ENCODE measurements at places on chromosomes 5 and 9. TPM values are rescaled to one million over a fixed set of nuclear protein-coding genes. Genes with fewer than 3 reads are reported as not detected.
A peak's percentile ranks its signal among the peaks of the same experiment; 100 is the strongest.

Gene TLX3
- polyA plus RNA-seq = not detected

Gene PRDM9
- polyA plus RNA-seq = not detected

Gene KLHL3
- polyA plus RNA-seq = 8.6 TPM

Gene CARD6
- 3.0 TPM for polyA plus RNA-seq

Gene RASEF
- 2.2 TPM for polyA plus RNA-seq

Gene PALM2AKAP2
- polyA plus RNA-seq = 0.26 TPM

Gene NR5A1
- polyA plus RNA-seq = not detected

Gene CAVIN4
- 0.24 TPM for polyA plus RNA-seq

Gene CDKN2B-AS1
- not detected for polyA plus RNA-seq

Gene PFN3
- polyA plus RNA-seq = not detected

DNA sequence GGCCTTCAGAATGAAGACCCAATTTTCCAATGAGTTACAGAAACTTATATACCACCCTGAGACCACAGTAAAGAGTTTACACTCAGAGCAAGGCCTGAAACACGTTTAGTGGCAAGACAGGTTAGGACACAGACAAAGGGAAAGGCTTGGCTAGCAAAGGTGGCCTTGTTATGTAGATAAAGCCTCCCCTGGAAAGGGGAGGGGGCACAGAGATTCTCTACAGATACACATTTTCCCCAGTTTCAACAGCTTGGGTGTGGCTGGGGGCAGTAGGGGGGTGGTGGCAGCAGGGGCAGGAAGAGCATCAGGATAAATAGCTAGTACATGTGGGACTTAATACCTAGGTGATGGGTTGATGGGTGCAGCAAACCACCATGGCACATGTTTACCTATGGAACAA lies 51.9 kb upstream of the PPP1R2B start:
- no peak for DNase-seq

DNA sequence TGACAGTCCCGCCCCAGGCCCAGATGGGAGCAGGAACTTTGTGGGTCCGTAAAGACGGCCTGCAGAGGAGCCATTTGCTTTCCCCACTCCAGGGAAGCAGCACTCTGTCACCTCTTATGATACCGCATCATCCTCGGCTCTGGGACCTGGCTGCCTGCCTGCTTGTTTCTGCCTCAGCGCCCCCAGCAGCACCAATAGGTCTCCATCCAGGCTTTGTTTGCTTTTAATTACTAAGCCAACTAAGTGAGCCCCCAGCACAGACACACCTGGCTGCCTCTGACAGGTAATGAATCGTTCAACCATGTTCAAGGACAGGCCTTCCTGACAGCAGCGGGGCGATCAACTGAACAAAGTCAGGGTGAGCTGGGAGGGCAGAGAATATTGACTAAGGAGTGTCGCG lies 141.4 kb downstream of the C5orf15 start:
- DNase-seq = peak; percentile 80

GRCh38 chr5:7668627-7669026 lies 182.3 kb downstream of the CFAP90 start:
- no peak for DNase-seq

GRCh38 chr5:34014626-34015025 lies 6.8 kb upstream of the AMACR start:
- DNase-seq = no peak

DNA sequence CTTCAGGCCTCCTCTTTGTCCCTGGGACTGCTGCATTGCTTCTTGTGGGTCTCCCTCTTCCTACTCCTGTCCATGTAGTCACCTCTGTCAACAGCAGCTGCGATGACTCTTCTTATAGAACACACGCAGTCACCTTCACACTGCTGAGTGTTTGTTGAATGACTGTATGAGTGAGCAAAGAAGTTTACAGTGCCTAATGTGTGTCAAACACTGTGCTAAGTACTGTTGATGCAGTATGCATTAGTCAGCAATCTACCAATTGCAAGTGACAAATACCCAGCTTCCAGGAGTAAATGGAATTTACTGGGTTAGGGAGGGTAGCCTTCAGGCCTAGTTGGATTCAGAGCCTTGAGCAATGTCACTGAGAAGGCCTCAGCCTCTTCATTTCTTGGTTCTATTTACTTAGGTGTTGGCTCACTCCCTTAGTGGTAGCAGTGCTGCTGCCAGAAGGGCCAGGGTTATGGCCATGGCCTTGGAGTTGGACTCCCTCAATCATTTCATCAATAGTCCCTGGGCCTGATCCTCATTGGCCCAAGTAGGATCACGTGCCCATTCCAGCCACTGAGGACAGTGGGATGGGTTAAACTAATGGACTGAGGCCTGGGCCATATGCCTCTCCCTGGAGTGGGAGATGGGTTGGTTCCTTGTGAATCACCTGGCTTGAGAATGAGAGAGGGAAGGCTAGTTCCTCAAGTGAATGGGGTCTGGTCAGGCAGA lies 93.5 kb downstream of the RGS3 start:
- DNase-seq = no peak

GRCh38 chr9:130107234-130107861 lies 53.6 kb downstream of the GPR107 start:
- DNase-seq = peak; percentile 93

DNA sequence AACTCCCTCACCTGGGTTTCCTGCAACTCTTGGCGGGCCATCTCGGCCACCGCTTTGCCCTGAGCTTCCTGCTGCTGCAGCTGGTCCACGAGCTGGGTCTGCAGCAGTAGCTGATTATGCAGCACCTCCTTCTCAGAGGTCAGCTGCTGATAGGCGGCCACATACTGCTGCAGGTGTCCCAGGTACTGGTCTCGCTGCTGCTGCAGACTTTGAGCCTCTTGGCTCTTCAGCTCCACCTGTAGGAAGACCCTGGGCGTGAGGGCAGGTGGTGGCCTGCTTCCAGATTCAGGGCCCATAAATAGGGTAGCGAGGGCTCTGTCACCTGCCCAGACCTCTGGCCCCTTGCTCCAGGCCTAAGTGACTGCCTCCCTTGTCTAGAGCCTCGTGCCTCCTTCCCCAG lies 16.7 kb downstream of the GOLGA2 start:
- no peak for DNase-seq

GRCh38 chr9:99602854-99603253 lies 218.8 kb upstream of the NR4A3 start:
- DNase-seq = no peak

GRCh38 chr9:70262948-70263347 lies 4.2 kb downstream of the SMC5 start:
- DNase-seq = no peak

GRCh38 chr5:179679014-179679674 lies 1.7 kb downstream of the CBY3 start:
- peak; percentile 93 for DNase-seq

- no peak for DNase-seq
Observed at GRCh38 chr5:180844858-180845257, 16.2 kb downstream of the ZFP62 start.

DNA sequence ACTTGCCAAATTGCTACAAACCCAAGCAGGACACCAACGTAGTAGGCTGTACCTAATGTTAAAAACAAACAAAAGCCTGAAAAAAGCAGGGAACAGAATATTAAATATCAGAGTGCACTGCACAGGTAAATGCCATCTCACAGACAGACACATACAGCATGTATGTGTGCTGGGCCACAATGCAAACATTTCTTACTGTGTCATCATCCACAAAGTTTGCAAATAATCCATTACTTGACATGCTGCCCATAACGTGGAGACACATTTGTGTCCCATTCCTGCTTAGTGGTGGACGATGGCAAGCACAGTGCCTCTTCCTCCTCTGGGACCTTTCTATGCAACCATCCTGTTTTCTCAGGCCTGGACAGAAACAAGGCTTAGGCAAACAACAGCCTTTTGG lies 44.7 kb downstream of the GOLM1 start:
- DNase-seq = no peak

DNA sequence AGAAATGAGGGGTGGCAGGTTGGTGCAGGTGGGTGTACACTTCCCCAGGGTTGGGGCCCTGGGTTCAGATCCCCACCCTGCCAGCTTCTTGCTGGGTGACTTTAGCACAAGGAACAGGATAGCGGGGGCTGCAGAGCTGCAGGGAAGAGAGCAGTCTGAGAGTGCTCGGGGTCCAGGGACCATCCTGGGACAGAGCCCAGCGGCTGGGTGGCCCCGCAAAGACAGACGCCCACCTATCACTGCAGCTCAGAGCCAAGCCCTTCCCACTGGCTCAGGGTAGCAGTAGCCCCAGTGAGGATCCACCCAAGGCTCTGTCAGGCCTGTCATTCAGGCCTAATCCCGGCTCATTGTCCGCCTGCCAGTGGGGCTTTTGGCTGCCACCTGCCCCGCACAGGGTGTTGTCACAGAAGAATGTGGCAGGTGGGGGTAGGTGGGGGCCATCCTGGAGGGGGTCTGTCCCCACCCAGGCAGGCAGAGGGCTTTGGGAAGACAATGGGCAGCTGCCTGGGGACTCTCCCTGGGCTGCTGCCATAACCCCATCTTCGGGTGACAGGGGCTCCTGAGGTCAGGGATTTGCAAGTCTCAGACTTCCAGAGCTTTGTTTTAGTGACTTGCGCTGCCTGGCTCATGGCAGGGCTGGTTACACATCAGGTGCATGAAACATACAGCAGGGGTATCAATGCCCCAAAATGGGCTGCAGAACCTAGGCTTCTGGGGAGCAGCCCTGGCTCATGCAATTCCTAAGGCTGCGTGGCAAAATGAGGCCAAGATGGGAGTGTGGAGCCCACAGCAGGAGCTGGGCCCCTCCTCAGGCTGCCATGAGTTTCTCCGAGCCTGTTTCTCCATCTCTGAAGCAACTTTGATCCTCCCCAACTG lies 52.1 kb downstream of the BARX1 start:
- peak; percentile 19 for DNase-seq

DNA sequence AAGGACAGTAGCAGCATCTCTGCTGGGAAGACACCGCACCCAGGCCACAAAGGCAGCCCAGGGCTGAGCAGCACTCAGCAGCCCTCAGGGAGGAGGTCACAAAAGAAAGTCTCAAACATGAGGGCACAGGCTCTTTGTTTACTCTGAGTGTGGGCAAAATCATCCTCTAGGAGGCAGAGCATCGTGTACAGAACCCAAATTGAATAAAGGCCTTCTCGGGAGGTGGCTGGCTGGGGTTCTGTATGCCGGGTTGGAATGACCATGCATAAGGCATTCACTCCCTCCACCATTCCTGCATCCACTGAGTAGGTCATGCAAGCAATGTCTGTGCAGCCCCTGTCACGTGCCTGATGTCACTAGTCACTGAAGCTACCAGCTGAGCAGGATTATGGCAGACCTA lies 412.8 kb downstream of the SPOCK1 start:
- DNase-seq = no peak

DNA sequence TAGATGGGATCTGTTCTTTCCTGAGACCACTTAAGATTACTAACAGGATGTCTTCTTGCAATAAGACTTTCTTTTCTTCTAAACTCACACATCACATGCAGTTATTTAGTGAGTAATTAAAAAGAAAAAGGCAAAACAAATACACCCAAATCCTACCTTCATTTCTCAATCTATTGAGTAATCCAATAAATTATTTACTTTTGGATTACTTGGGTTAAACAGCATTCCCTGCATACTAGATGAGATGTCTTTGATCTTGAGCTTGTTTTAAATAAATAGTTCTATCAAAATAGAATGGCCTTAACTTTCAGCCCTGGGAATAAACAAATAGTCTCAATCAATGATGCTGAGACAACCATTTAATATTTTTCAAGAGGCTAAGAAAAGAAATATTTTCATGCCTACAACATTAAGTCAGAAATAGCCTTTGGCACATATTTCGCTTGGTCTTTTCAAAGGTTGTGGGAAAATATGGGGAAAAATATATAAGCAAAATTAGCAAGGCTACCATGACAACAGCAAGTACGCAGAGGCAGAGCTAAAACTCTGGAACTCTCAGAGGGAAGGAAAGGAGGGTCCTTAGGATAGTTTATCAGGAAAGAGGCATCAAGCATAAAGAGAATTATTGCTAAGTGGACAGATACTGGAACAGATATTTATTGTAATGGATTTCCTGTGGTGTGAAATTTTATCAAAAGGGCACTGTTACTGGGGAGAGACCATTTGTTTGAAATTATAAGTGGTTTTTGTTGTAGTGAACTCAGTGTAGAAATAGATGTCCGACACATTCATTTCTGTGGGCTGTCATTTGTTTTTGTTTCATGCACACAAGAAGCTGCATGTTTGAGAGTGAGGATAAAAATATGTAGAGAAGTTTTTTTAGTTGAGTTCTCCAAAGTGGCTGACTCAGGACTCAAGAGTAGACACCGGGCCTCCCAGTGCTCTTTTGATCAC lies 70.2 kb upstream of the CDH6 start:
- no peak for DNase-seq

DNA sequence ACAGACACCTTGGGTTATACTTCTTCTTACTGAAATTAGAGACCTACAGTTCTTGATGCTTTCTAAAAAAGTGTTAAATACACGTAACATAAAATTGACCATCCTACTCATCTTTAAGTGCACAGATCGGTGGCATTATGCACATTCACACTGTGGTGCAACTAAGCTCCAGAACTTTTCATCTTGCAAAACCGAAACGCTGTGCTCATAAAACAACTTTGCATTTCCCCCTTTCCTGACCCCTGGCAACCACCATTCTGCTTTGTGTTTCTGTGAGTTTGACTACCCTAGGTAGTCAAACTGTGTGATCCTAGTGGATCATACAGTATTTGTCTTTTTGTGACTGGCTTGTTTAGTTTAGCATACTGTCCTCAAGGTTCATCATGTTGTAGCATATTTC lies 3.9 kb downstream of the MVB12B start:
- no peak for DNase-seq

- DNase-seq = no peak
Observed at GRCh38 chr9:114521846-114522245, 16.6 kb upstream of the WHRN start.

GRCh38 chr5:1465117-1465516 lies 19.9 kb upstream of the SLC6A3 start:
- no peak for DNase-seq

DNA sequence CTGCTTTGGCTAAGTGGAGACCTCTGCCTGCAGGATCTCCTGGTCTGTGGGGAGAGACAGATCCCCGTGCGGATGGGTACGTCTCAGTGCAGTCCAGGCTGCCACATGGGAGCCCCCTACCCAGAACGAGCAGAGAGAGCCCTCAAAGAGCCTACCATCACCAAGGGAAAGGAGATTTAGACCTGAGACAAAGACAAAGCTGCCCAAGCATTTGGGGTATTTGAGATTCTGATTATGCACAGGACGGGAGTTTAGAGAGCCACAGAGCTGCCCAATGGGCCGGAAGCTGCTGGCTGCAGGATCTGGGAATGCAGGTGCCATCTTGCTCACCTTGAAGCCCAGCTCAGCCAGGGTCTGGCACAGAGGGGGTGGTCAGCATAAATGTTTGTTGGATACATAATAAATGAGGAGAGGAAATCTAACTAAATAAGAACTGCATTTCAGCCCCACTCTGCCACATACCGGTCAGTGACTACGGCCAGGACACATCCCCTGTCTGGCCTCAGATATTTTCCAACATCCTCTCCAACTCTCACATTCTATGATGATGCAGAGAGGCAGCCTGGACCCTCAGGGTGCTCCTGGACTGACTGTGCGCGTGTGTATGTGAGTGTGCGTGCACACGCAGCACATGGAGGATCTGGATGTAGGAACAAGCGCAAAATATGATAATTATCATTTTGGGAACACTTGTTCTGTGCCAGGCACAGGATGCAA lies 157.8 kb downstream of the FGF18 start:
- no peak for DNase-seq
